Fibroblast of skin of scalp (primary cell): ENCODE measurements at places on chromosomes 13 and 19.

DNA sequence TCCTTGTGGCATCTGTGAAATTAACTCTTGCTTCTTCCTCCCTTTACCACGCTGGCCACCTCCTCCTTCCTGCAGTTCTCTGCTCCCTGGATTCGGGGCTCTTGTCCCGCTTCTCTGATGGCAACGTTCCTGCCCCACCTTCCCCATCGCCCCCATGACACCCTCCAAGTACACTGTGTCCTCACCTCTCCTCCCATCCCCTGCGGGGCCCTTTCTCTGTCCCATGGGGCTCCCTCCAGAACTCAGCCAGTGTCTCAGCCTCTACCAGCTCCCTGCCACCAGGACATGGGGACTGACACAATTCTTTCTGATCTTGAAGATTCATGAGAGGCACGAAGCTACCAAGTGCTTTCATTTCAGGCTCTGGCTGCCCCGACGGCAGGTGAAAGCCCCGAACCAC, 9.1 kb downstream of the CARS2 start:
- no peak for DNase-seq

- peak; percentile 92 for DNase-seq
These were observed 2.0 kb downstream of the MISP start for GRCh38 chr19:752652-753517.

DNA sequence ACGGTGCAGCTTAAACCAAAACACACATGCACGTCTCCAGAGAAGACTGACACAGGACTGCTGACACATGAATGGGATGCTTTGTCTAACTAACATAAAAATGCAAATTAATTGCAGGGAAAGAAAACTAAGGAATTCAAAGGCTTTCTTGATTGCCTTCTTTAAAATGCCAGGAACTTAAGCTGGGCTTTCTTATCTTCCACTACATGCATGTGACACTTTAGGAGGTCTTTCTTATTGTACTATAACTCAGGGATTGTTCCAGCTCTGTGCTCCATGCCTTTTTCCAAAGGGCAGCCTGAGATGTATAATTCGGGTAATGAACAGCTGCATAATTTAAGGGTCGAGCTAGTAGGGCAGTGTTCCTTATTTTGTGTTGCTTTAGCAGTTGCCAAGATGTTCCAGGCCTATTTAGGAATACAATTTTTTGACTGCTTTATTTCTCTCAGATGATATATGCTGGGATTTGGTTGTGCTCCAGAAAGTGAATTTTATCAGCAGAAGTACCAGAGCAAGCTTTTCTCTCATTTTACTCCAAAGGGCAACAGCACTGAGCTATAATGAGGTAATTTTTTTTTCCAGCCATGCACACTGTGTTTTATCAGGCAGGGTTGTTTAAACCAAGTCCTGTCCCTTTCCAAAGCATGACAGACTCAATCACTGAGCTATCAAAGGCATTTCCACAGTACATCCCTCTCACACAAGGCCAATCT, 885.2 kb downstream of the PCDH9 start:
- no peak for DNase-seq

DNA sequence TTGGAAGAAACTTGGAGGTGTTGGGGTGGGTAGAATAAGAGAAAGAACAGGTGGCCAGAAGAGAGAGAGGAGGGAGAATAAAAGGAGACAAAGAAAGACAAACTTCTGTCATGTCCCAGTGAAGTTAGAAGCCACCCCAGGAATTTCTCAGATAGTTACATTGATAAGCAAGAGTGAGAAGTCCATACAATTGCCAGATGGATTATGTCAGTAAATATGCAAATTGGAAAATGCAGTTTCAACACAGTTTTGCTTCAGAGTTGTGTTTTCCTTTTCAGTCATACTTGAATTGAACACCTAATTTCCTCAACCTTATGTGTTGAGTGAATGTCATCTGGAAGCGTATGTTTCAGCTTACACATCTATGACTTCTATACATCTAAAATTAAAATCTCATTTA, 139.2 kb downstream of the RXFP2 start:
- no peak for DNase-seq

GRCh38 chr19:39810424-39810823, 23.5 kb downstream of the DYRK1B start:
- DNase-seq = no peak

- DNase-seq = no peak
These were observed at the start of gene ALOX5AP for GRCh38 chr13:30735025-30735871. TSS of gene ALOX5AP (plus strand) at chr13:30735543. CDS start at chr13:30735606, 63 bp downstream.

- no peak for DNase-seq
These were observed 9.3 kb upstream of the PEAK3 start for GRCh38 chr19:2291185-2291751.

- no peak for DNase-seq
These were observed 139.9 kb downstream of the ZAR1L start for GRCh38 chr13:32175307-32175706.

GRCh38 chr13:108463340-108463739, 166.1 kb upstream of the MYO16 start:
- DNase-seq = peak; percentile 91
